ENCODE measurements at places on chromosomes 2 and 18. TPM values are rescaled to one million over a fixed set of nuclear protein-coding genes. Genes with fewer than 3 reads are reported as not detected.

TANC1 gene
- total RNA-seq = 16.3 TPM

ACVR1C gene
- 0.32 TPM for total RNA-seq

- peak; percentile 10 for DNase-seq
- H3K27me3 ChIP-seq = no peaks in the 10 kb centered on the region
- no peak overlapping the region for H3K4me3 ChIP-seq
- H3K4me1 ChIP-seq = peaks cover 20% of the 10 kb centered on the region
- peaks cover 11% of the 10 kb centered on the region for H3K36me3 ChIP-seq
Observed at GRCh38 chr18:36025025-36025424, 42.3 kb downstream of the RPRD1A start.

CFAP65 gene
- not detected for total RNA-seq

- peaks cover 48% of the 10 kb centered on the region for H3K27me3 ChIP-seq
Observed at GRCh38 chr2:47566207-47566858, 163.4 kb downstream of the MSH2 start.

GRCh38 chr2:200308546-200309295 lies 2.2 kb downstream of the SPATS2L start:
- peak overlapping the region; percentile 92 for H3K4me3 ChIP-seq
- H3K4me1 ChIP-seq = peaks cover 40% of the 10 kb centered on the region
- DNase-seq = peak; percentile 58
- no peaks in the 10 kb centered on the region for H3K36me3 ChIP-seq
